HS-5 (cell line): ENCODE measurements at places on chromosomes 5 and 9.

DNA sequence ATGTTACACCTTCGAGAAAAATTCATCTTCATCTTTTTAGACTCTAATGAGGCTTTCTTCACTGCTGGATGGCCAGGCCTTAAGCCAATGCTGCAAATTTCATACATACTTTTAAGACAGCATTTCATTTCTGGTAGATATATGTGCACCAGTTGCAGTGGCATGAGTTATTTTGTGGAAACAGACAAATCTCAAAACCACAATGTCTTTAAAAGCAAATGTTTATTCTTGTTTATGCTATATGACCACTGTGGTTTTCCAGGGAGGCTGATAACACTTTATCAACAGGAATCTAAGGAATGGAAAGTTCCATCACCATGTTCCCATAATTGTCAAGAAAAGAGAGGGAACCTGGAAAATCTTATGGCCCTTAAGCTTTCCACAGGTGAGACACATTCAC, 27.7 kb downstream of the CDH9 start:
- no peak for DNase-seq

GRCh38 chr9:112404508-112404932, 24.6 kb downstream of the HSDL2 start:
- no peak for DNase-seq

DNA sequence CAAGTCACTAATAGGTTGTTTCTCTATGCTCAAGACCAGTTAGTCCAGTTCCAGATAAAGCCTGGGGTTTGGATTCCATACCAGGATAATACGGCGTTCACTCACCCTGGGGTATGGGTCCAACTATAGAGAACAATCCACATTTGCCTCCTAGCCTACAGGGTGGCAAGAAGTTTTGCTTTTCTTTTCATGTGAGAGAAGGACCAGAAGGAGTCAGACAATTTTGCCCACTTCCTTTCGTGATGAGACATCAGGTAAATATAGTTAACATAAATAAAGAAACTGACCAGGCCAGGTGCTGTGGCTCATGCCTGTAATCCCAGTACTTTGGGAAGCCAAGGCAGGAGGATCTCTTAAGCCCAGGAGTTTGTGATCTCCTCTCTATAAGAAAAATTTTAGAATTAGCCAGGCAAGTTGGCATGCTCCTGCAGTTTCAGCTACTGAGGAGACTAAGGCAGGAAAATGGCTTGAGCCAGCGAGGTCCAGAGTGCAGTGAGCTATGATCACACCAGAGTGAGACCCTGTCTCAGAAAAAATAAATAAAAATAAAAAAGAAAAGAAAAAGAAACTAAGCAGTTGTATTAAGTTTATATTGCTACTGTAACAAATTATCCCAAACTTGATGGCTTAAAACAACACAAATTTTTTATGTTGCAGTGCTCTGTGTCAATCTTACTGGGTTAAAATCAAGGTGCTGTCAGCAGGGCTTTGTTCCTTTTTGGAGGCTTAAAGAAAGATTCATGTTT, 7.5 kb upstream of the REEP5 start:
- no peak for DNase-seq

DNA sequence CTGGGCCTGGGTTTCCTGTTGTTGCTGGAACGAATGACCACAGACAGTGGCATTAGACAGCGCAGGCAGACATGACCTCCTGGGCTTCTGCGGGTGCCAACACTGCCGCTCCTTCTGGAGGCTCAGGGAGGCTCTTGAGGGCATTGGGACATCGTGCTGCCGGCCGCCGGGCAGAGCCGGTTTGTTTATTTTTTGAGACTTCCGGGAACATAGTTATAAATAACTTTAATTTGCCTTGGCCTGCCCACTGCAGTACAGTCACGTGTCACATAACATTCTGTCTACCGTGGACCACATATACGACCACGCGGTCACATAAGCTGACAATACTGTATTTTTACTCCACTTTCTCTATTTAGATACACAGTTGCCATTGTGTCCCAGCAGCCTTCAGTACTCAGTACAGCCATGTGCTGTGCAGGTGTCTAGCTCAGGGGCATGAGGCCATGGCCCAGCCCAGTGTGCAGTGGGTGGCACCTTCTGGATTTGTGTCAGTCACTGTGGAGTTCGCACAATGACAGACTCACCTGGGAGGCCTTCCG, 8.2 kb upstream of the TOR4A start:
- no peak for DNase-seq

DNA sequence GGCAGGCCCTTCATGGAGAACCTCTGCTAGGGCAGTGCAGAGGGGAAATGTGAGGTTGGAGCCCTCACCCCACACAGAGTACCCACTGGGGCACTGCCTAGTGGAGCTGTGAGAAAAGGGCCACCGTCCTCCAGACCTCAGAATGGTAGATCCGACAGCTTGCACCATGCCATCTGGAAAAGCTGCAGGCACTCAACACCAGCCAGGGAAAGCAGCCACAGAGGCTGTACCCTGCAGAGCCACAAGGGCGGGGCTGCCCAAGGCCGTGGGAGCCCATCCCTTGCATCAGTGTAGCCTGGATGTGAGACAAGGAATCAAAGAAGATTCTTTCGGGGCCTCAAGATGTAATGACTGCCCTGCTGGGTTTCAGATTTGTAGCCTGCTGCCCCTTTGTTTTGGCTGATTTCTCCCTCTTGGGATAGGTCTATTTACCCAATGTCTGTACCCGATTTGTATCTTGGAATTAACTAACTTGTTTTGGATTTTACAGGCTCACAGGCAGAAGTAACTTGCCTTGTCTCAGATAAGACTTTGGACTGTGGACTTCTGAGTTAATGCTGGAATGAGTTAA, 16.6 kb upstream of the ZDHHC11 start:
- DNase-seq, result no peak

DNA sequence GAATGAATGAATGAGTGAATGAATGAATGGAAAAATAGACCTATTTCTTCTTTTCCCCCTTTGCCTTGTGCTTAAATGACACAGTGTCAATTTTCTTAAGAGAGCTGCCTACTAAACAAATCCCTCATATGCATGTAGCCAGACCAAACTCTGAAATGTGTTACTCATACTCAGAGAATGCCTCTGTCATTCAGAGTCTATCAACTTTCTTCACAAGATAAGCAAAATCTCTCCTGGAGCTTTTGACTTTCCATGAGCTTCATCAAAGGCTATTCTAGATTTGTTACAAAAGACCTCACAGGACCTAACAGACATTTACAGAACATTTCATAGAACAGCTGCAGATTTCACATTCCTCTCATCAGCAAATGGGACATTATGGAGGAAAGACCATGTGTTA, 275.7 kb upstream of the MSX2 start:
- DNase-seq, result no peak

- DNase-seq, result no peak
Observed at GRCh38 chr5:135249658-135250057, 149.4 kb downstream of the MACROH2A1 start.

- DNase-seq, result no peak
Observed at GRCh38 chr5:75052192-75053053, at the start of gene GCNT4. Gene GCNT4, minus strand, starts transcription at chr5:75052558. Its CDS starts 22,521 bp downstream, at chr5:75030037.

DNA sequence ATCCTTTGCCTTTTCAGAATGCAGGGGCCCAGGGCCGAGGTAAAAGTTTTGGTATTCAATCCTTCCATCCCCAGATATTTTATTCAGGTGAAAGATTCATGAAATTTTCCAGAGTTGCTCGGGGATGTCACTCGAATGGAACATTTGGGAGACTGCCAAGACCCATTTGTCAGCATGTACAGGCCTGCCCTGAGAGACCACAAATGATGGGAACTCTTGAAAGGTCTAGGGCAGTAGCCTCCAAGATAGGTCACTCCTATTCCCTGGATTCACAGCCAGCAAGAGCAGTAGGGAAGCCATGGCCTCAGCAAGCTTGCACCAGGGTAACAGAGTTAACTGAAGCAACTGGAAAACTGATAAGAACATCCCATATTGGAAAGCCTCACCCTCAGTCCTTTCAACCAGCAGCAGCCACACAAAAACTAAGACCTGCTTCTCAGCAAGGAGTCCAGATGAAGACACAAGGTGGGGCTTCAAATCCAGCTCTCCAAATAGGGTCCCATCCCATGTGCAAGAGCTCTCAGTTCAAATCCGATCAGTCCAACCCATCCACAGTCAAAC, 12.5 kb downstream of the CARD6 start:
- DNase-seq, result no peak

DNA sequence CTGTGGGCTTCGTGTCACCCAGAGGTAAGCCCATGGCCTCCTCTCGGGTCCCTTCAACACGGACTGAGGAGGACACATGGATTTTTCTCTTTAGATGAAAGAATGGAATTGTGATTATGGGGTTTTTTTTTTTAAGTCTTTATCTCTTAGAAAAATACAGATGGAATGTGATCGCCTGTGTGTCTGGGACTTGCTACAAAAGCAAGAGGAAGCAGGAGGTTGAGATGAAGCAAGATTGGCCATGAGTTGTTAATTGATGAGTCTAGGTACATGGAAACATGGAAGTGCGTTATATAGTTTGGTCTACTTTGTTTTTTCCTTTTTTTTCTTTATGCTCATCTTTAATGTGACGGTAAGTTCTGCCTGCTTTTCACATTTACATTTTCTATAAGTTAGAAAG, 14.6 kb downstream of the USP20 start:
- DNase-seq, result no peak
